ENCODE measurements at places on chromosomes 7 and 10.

DNA sequence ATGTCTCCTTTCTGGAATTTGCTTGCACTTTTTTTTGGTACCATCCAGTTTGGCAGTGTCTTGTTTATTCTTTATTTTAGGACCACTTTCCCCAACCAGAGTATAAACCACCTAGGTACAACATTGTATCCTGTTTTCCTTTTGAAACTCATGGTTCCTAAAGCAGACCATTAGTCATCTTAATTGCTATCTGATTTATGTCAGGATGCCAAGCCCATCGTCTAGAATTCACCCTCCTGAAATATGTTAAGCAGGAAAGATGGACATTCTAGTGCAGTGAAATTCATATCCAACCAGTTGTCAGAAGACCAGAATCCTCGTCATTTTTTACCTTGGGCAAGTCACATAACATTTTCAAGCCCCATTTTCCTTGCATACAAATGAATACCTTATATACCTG is 223.6 kb upstream of the KMT2E start:
- no peak for DNase-seq

DNA sequence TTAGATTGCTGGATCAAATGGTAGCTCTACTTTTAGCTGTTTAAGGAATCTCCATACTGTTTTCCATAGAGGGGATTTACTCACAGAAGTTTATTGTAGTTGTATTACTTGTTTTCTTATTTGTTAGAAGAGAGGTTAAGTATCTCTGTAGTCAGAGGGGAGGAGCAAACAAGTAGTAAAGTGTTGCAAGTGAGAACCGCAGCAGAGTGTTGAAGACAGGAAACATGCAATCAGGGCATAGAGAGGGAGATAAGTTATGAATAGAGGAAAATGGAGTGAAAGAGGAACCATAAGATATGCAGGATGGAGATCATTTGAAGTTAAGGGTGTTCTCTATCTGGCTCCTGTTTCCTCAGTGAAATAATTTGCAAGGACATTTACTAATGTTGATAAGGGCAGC is 331.4 kb upstream of the TMEM229A start:
- no peak for DNase-seq

GRCh38 chr10:99805190-99805589 is 22.8 kb downstream of the ABCC2 start:
- DNase-seq, result no peak

GRCh38 chr10:11147722-11148121 is 130.1 kb downstream of the CELF2 start:
- no peak for DNase-seq

- DNase-seq, result no peak
Measured at GRCh38 chr7:94374721-94375566, 19.8 kb upstream of the COL1A2 start.

DNA sequence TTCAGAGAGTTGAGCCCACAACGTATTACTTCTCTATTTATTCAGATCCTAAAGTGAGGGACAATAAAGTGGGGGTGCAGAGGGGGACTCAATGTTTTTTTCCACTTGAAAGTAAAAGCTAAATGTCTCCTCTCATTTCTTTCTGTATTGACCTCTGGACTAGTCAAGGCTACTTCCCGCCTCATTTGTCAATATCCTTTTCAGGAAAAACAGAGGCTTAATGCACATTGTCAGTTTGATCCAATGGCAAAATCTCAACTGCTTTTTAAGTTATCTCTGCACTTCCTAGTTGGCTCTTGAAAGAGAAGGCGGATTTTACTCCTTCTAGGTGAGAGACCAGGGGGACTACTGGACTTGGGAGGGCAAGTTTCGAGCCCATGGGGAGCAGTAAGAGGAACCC is 56.4 kb downstream of the HIPK2 start:
- no peak for DNase-seq

DNA sequence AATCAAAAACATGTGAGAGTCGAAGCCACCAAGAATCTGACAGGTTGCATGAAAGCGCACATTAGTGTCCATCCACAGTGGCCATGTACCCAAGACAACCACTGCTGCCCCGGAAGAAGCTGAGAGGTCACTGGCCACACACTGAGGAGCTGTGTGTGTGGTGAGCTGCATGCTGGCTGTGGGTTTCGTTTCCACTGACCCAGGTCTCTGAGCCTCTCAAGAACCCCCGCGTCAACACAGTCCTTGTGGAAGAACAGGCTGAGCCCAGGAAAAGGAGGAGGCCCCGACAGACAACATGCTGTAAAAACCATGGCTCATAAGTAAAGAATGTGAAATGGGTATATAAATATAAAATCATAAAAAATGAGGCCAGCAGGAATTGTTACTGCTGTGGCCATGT is 8.2 kb downstream of the VIPR2 start:
- no peak for DNase-seq

GRCh38 chr10:6912424-6912823 is 332.3 kb upstream of the PRKCQ start:
- DNase-seq, result no peak

- DNase-seq, result no peak
Measured at GRCh38 chr10:43370671-43371215, 693 bp upstream of the FXYD4 start.

GRCh38 chr10:69866688-69867461 is 65.2 kb downstream of the COL13A1 start:
- DNase-seq, result peak; percentile 26

DNA sequence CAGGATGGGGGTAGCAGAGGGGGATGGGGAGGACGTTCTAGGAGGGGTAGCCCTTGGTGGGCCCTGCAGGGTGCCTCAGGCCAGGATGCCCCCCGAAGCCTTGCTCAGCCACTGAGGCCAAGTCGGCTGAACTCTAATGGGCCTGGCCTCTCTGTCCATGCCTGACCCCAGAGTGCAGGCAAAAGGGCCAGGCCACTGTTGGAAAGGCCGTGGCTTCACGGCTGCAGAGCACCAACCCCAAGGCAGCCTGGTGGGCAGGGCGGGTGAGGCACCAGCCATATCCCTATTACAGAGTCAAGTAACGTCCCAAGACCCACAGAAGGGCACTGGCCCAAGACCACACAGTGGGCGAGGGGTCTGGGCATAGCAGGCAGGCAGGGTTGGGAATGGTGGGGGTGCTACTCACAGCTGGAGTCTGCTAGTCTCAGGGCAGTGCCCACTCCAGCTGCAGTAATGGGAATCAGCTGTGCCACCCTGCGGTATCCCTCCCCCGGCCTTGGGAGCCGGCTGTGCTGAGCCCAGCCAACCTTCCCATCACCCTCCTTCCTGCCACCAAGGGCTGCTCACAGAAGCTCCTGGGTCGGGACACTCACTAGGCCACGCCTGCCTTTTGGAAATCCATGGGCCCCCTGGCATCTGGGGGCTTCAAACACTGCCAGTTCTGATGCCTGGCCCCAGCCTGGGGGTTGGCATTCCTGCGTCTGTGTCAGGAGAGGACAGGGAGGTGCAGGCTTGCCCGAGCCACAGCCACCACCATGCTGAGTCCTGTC is 4.0 kb upstream of the LFNG start:
- DNase-seq, result no peak

DNA sequence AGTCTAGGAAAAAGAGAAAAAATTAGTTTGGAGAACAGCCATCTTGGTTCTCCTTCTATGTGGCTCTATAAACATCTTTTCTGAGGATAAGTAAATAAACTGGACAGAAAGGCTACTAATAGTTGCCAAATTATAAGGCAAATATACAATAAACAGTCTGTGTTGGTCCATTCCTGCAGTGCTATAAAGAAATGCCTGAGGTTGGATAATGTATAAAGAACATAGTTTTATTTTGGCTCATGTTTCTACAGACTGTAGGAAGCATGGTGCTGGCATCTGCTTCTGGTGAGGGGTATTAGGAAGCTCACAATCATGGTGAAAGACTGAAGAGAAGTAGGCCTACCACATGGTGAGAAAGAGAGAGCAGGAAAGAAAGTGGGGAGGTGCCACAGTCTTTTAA is 209.7 kb downstream of the MACC1 start:
- no peak for DNase-seq

GRCh38 chr7:157650131-157650631 is 313.4 kb downstream of the DNAJB6 start:
- no peak for DNase-seq

DNA sequence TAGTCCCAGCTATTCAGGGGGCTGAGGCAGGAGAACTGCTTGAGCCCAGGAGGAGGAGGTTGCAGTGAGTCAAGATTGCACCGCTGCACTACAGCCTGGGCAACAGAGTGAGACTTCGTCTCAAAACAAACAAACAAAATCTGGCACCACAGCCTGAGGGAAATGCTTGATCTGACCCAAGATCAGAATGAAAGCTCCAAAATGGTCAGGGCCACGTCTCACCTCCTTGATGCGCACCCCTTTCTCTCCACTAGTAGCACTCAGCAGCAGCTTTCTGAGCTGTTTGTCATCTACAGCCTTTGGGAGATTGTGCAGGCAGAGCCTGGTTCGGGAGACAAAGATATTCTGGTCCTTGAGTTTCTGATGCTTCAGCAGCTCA is 22.7 kb downstream of the RBM28 start:
- no peak for DNase-seq

DNA sequence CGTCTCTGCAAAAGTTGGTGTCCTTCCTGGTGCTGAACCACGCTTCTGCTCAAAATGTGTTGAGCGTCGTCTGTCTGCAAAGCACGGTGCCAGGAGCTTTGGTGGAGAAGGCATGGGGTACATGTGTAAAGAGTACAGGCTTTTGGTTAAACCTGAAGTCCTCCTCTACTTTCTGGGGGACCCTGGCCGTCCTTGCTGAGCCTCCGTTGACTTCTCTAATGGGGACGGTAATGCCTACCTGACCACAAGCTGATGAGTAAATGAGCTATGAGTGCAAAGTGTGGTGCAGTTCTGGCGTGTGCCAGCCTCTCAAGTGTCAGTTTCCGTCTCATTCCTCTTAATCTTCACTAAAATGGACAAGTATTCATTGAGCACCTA is 527 bp upstream of the HERPUD2 start:
- no peak for DNase-seq

- DNase-seq, result no peak
Measured at GRCh38 chr10:73841526-73842285, 30.3 kb upstream of the NDST2 start.

DNA sequence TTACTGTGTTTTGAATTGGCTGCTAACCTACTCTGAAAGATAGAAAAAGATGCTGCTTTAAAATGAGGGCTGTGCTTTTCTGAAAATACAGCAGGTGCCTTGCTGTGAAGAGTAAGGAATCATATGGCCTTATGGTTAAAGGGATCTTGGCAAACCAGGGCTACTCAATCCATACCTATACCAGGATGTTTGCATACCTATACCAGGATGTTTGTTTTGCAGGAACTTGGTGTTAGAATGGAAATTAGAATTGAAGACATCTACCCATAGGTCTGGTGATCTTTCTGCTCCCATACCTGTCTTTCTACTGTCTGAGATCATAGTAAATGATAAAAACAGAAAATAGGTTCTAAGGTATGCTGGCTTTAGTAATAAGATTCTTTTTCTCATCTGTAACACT is 200.2 kb upstream of the C7orf33 start:
- no peak for DNase-seq

DNA sequence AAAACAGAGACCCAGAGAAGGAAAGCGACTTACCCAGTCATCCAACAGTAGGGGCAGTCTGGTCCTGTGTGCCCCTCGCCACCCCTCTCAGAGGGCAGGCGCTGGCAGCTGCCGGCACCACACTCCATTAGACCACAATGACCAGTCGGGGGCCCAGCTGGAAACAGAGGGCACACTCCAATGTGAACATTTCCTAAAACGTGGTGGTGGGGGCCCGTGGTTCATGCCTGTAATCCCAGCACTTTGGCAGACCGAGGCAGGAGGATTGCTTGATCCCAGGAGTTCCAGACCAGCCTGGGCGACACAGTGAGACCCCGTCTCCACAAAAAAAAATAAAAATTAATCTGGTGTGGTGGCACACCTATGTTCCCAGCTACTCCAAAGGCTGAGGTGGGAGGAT is 912 bp upstream of the OAT start:
- no peak for DNase-seq

GRCh38 chr7:1200045-1200444 is 32.6 kb upstream of the UNCX start:
- no peak for DNase-seq

- no peak for DNase-seq
Measured at GRCh38 chr10:101761226-101761625, 14.7 kb downstream of the FGF8 start.

DNA sequence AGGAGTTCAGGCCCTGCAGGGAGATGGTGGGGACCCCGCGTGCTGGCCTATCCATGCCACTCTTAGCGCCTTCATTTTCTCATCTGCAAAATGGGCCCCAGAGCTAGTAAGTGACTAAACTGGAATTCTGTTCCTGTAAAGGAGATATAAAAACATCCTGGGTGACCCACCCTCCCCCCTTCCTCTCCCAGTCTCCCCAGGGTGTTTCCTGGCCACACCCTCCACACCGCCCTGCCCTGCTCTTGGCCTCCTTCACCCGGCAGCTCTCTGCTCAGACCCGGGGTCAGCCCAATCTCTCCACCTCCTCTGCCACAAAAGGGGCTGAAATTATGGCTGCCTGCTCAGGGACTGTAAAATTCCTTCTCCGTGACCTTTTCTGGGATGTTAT is 70.7 kb downstream of the C10orf105 start:
- no peak for DNase-seq

DNA sequence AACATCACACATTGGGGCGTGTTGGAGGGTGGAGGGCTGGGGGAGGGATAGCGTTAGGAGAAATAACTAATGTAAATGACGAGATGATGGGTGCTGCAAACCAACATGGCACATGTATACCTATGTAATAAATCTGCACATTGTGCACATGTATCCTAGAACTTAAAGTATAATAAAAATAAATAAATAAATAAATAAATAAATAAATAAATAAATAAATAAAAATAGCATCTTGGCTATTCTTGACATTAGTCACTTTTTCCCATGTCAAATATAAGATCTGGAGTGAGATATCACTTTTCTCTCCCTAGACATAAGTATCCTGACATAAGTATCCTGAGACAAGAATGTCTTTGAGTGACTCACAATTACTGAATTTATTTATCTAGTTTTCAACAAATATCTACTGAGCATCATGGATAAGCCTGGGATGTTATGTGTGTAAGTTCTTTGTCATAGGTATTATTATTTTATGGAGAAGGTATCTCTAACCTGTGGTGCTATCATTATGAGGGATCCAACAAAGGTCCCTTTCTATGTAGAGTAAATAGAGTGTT is 691.3 kb downstream of the SORCS1 start:
- no peak for DNase-seq

DNA sequence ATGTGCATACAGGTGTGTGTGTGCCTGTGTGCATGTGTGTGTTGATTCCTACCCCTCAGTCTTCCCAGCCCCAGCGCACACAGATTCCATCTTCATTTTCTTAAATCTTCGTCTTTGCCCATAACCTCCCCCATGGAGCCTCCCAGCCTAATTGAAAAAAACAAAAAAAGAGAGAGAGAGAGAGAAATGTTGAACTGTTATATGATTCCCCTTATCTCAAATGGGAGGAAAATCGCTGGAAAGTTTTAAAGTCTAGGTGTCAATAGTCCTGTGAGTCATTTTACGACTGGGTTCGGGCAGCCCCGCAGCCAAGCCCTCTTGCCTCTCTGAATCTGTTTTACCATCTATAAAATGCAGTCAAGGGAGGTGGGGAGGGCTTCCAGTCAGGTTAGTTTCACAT is 60.9 kb downstream of the SPOCK2 start:
- DNase-seq, result peak; percentile 39

Data from HCT116 (cell line).